ENCODE measurements at places on chromosomes 11 and 22.

- no peak for DNase-seq
These were observed at the start of gene RHOG for GRCh38 chr11:3840870-3841425. TSS of gene RHOG (minus strand) at chr11:3840959. CDS start at chr11:3828138, 12,821 bp downstream.

GRCh38 chr11:134052988-134053945 is 15.6 kb upstream of the JAM3 start:
- DNase-seq, result no peak

DNA sequence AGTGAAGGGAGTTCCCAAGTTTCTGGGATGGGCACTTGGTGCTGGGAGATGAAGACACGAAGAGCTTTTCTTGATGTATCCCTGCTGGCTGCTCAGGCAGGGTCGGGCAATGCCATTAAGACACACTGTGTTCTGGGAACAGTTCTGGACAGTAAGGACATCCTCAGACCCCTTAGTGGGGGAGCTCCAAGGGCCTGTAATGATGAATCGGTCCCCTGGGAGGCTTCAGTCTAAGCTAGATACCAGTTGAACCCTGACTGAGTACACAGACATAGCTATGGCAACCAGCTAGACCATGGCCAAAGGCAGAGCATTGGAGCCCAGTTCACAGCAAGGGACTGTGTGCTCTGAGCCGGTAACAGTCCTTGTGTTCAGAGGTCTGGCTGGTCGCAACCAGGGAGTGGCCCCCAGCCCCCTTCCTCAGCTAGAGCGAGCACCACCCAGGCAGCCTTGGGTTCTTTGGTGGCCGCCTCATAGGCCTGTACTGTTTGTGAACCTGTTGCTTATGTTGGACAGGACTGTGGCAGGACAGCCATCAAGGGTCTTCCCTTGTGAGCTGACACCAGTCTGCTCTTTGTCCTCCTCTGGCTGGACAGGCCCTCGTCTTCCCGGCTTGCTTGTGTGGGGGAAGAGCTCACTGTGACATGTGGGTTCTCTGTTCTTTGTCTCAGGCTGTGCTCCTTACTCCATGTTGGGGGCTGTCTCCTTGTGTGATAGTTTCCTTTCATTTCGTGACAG is 25.0 kb downstream of the MED15 start:
- no peak for DNase-seq

GRCh38 chr22:49068861-49069500 is 758.7 kb downstream of the BRD1 start:
- DNase-seq, result no peak

DNA sequence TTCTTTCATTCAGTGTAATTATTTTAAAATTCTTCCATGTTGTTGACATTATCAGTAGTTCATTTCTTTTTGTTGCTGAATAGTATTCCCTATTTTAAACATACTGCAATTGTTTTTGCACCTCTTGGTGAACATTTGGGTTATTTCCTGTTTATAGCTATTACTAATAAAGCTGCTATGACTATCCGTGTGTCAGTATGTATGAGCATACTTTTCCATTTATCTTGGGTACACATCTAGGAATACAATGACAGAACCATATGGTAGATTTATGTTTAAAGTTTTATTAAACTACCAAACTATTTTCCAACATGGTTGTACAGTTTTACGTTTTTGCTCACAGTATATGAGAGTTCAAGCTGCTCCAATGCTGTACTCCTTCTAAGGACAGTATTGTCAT is 22.0 kb upstream of the FIBIN start:
- DNase-seq, result no peak

DNA sequence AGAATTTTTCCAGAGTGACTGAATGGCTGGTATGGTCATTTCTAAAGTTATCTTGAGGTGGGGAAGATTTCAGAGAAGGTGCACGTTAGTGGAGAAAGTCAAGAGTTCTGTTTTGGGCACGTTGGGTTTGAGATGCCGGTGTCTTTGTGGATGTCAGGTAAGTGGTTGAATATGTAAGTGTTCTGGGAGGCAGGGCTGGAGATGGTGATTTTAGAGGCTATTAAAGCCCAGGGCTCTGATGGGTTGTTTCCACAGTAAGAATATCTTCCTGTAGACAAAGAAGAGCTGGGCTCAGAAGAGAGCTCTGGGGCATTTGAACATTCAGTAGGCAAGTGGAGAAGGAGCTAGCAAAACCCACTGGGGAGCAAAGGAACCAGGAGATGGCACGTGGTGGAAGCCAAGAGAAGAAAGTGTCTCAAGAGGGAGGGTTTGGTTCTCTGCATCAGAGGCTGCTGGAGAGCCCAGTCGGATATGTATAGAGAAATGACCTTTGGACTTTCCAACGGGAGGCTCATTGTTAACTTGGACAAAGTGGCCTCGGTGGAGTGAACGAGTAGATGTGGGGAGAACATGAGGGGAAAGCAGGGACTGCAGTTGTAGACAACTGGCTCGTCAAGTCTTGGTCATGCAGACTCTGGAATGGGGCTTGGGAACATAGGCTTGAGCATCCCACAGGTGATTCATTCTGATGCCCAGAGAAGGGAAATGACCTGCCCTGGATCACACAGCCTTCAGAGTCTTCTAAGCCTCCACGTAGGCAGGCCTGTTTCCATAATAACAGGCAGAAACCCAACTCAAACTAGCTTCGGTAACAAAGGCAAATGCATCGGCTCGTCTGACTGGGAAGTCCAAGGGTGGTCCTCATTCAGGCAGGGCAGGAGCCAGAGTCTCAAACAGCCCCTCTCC is 98.4 kb upstream of the PARVA start:
- no peak for DNase-seq

- DNase-seq, result no peak
These were observed 18.0 kb upstream of the E2F8 start for GRCh38 chr11:19258641-19259230.

DNA sequence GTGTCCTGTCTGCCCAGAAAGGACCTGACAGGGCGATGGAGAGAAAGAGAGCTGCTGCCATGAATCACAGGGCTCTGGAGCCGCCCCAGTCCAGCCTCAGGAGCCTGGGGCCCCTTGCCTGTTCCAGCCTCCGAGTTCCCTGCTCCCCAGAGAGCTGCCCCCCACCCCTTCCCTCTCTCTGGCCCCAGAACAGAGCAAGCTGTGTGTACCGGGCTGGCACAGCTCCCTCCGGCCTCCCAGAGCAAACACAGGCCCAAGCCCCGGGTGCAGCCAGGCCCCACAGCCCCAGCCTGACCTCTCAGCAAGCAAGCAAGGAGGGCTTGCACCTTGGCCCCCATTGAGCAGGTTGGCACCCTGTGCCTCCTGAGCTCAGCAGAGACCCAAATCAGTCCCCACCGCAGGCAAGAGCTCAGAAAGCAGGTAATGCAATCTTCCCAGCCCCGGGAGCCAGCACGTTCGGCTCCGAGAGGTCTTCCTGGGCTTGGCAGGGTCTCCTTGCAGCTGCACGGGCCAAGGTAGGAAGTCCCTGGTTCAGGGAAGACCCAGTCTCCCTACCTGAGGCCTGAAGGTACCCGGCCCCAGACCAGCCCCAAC is 1.4 kb downstream of the PACSIN3 start:
- no peak for DNase-seq
